ENCODE measurements at places on chromosomes 7 and 10. TPM values are rescaled to one million over a fixed set of nuclear protein-coding genes. Genes with fewer than 3 reads are reported as not detected.

SEM1 gene
- total RNA-seq, result 33.8 TPM

NYAP1 gene
- total RNA-seq, result not detected

ZNF722 gene
- total RNA-seq, result not detected

TWIST1 gene
- 22.8 TPM for total RNA-seq

OR2A42 gene
- total RNA-seq, result not detected

EXOC4 gene
- 6.4 TPM for total RNA-seq

IL6 gene
- total RNA-seq, result 5.2 TPM

ITGB8 gene
- 9.3 TPM for total RNA-seq

CALHM1 gene
- total RNA-seq, result not detected

ACTL6B gene
- not detected for total RNA-seq

ASIC3 gene
- total RNA-seq, result 0.76 TPM

HMX2 gene
- total RNA-seq, result 6.0 TPM

SMIM30 gene
- total RNA-seq, result 44.4 TPM

HOXA4 gene
- 1.5 TPM for total RNA-seq

HOGA1 gene
- 6.7 TPM for total RNA-seq

PAX4 gene
- not detected for total RNA-seq

NODAL gene
- total RNA-seq, result not detected

AUTS2 gene
- 2.2 TPM for total RNA-seq

TRIM50 gene
- total RNA-seq, result not detected

MCU gene
- 24.5 TPM for total RNA-seq

NUTM2D gene
- total RNA-seq, result 0.17 TPM

SFTPD gene
- not detected for total RNA-seq

CUBN gene
- total RNA-seq, result 8.9 TPM

RADIL gene
- total RNA-seq, result 1.1 TPM

All from MG63 (cell line).